ENCODE measurements at places on chromosomes 6 and 20.
A peak's percentile ranks its signal among the peaks of the same experiment; 100 is the strongest.

GRCh38 chr6:127717384-127717783 lies 140.4 kb downstream of the C6orf58 start:
- no peak for DNase-seq

- DNase-seq = no peak
Observed at GRCh38 chr6:163526346-163526745, 111.8 kb downstream of the QKI start.

DNA sequence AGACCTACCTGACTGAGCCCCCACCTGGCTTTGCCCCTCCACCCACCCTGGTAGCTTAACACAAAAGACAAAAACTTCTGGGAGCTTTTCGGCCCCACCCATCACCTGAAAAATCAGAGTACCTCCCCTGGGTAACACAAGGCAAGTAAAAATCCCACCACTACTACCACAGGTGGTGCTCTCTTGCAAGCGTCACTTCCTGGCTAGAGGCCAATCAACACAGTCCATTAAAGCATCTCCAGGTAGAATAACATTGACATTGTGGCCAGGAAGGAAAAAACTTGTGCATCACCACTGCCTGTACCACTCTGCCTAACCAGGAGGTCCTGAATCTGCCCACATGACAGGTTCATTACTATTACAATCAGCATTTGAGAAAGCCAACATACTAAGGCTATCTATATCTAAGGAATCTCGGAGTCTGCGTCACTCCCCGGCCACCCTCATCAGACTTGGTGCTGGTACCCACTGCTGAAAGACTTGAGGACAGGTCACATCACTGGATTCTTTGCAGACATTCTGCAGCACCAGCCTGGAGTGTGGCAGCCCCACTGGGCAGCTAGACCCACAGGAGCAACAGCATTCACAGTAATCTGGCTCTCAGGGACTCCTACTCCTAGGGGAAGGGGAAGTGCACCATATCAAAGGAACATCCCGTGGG lies 125.9 kb downstream of the CDK19 start:
- no peak for DNase-seq

DNA sequence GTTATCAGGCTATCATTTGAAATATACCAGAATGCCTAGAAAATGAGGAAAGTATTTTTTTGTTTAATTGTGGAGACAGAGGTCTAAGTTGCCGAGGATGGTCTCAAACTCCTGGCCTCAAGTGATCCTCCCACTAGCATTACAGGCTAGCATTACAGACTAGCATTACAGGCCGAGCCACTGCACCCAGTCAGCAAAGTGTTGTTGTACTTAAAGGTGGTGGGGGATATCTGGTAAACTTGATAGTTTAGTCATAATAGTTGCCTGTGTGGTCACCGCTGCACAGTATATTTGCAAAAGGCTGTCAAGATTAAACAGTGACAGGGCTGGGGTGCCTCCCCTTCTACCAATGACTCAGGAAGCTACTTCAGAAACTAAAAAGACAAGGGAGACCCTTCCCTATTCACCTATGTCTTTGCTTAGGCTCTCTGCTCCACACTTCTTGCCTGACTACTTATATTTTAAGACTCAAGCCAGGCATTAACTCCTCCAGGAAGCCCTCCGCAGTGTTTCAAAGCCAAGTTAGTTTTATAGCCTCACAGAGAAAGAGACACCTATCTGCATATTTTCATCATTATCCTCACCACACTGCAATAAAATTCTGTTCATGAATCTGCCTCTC lies 3.1 kb upstream of the AKIRIN2 start:
- no peak for DNase-seq

GRCh38 chr6:112802144-112802543 lies 455.0 kb downstream of the RFPL4B start:
- no peak for DNase-seq

DNA sequence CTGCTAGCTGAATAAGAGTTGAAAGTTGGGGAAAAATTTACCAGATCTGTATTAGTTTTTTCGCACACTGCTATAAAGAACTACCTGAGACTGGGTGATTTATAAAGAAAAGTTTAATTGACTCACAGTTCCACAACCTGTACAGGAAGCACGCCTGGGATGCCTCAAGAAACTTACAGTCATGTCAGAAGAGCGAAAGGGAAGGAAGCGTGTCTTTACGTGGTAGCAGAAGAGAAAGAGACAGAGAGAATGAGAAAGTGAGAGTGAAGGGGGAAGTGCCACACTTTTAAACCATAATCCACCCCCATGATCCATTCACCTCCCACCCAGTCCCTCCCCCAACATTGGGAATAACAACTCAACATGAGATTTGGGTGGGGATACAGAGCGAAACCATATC lies 79.6 kb downstream of the KHDC1L start:
- DNase-seq = no peak

DNA sequence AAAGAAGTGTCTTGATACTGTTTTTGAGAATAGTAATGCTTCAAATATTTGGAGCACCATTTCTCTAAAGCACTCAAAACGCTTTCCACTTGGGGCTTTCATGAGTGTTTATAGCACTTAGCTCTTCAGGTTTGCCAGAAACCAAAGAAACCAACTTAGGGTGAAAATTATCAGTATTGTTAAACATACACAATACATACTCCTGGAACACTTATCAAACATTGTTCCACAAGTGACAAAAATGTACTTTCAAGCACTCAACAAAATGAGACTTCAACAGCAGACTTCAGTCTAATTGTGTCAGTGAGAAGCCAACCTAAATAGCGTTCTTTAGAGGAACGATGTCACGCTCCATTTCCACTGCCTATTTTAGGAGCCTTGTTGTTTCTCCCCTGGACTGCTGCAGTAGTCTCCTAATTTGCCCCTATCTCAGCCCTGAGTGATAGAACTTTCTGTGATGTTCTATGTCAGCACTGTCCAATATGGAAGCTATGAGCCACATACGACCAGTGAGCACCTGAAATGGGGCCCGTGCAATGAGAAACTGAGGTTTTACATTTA lies 461.3 kb downstream of the KIF16B start:
- DNase-seq = no peak

DNA sequence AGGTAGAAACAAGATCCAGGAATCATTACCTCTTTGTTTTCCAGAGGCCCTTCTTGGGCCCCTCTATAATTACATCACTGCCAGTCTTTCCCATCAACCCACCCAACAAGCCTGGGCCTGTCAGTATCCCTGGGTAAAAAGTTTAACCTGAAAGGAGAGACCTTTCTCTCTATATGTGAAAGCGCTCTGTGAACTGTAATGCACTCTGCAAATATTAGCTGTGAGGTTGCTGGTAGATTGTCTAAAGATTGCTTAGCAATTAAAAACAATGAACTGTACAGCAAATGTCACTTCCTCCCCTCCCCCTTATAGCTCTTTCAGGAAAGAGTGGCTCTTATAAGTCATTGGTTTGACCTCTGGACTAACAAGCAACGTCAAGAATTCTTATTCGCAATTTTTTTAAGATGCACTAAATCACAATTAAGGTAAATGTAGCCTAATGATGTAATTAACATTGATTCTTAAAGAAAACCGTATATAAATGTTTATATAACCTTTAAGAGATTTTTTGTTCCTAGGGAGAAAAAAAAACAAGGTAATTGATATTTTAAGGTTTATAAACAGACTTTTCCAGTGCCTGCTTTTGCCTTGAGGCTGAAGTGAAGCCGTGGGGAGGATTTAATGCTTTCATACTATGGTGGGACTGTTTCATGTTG lies 18.4 kb downstream of the ECT2L start:
- DNase-seq = no peak

DNA sequence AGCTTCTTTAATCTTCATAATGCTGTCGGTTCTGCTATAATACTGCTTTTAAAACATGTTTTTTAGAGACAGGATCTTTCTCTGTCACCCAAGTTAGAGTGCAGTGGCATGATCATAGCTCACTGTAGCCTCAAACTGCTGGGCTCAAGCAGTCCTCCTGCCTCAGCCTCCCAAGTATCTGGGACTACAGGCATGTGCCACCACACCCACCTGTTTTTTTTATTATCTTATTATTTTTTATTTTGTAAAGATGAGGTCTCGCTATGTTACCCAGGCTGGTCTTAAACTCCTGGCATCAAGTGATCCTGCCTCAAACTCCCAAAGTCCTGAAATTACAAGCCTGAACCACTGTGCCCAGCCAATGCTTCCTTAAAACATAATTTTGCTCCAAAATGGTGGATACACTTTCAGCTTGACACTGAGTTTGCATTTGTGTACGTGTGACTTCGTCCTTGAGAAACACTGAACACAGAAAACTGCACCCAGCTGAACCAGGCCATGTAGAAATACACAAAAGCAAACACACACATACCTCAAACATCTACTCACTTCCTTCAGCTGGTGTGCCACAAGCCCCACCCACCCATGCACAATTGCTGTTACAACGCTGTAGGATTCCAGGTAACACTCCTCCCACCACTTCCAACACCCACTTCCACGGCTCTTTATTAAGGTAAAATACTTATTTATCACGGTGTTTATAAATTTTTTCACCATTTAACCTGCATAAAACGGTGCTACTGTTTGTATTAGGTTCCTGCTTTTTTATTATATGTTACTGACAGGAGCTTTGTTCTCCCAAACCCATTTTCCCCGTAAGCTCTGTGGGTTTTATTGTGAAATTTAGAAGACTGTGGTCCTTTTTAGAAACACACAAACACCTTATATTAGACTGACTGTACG lies 109.1 kb downstream of the TSHZ2 start:
- DNase-seq = no peak

- no peak for DNase-seq
Observed at GRCh38 chr6:44624226-44624625, 236.7 kb downstream of the CDC5L start.

GRCh38 chr20:63750807-63751470 lies 11.4 kb downstream of the SLC2A4RG start:
- peak; percentile 83 for DNase-seq

DNA sequence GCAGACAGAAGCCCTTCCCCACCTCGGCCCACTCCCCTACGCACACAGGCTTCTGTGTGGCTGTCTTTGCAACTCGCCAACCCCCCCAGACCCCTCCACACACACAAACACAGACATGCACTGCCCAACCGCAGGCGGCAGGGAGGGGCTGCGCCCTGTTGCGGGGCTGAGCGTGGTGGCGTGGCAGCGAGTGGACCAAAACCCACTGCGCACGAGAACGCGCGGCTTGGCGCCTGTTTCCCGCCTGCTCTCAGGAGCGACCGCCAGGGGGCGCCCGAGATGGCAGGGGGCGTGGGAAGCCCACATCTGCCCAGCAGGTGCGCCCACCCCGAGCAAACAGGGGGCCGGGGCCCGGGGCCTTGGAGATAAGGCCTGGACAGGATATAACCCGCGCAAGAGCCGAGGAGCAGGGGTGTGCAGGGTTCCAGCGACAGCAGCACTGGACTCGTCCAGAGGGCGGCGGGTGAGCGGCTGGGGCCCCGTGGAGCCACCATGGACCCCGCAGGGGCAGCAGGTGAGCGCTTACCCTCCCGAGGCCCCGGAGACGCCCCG lies at the start of gene RBPJL:
Gene RBPJL, plus strand, starts transcription at position 410 of the 552 bp plus-strand sequence. Its CDS starts 83 bp downstream, at position 493.
- no peak for DNase-seq

DNA sequence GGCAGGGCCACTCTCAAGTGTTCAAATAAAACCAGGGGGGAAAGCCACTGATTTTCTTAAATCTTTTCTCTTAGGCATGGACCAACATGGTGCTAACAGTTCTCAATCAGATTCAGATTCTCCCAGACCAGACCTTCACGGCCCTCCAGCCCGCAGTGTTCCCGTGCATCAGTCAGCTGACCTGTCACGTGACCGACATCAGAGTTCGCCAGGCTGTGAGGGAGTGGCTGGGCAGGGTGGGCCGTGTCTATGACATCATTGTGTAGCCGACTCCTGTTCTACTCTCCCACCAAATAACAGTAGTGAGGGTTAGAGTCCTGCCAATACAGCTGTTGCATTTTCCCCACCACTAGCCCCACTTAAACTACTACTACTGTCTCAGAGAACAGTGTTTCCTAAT lies 41.5 kb upstream of the SMIM28 start:
- no peak for DNase-seq

DNA sequence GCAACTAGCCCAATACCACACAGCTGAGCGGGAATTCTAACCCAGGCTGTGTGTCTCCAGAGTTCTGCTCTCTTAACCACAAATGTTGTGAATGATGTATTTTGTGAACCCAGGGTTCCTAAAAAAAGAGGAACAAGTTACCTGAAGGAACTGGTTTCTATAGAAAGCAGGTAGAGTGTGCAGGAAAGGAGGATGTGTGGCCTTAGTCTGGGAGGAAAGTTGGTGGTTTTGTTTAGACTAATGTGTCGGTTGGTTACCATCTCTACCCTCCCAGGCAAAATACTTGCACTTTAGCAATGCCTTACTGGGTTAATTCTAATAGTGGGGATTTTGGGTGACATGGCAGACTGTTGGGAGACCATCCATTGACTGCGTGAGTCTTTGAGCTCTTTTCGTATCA lies 143.3 kb downstream of the SCP2D1 start:
- no peak for DNase-seq

GRCh38 chr6:54244430-54244829 lies 63.8 kb upstream of the TINAG start:
- no peak for DNase-seq

DNA sequence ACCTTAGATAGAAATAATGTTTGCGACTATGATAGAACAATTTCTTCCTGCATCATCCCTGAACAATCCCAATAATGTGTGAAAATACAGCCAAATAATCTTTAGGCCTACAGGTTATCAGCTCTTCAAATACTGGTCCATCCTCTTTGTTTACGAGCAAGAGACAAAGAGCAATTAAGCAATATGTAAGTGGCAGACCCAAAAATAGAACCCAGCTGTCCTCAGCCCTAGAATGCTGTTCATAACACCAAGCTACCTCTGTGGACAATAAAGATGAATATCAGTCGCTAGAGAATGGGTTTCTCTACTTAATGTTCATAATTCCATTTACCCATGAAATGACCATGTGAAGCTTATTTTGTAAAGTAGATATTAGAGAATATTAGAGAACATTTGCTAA lies 28.4 kb upstream of the OSTM1 start:
- no peak for DNase-seq

DNA sequence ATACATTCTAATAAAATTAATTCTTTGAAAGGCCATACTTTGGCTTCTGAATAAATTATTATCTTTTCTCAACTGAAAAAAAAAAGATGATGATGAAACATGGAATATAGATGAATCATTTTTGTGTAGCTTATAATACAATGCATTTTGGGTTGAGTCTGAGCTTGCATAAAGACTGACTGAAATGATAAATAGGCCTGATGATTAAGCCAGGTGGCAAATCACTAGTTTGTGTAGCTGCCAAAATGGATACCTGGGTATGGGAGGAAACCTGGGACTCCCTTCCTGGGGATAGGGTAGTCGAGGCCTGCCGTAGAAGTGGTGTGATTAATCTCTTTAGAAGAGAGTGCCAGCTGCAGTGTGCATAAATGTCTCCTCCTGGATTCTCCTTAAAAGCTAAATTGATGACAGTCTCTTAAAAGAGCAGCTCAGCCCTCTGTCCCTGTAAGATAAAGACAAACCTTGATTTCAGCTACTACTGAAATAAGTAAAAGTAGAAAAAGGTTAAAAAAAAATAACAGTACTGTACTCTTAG lies 275.1 kb downstream of the GRIK2 start:
- no peak for DNase-seq

- no peak for DNase-seq
Observed at GRCh38 chr6:69422475-69422874, 374.3 kb downstream of the LMBRD1 start.

- DNase-seq = peak; percentile 69
Observed at GRCh38 chr20:8213831-8214587, 81.9 kb downstream of the PLCB1 start.

GRCh38 chr20:3645309-3646066 lies 17.7 kb downstream of the GFRA4 start:
- DNase-seq = no peak

GRCh38 chr6:52992980-52993920 lies 1.8 kb downstream of the GSTA4 start:
- no peak for DNase-seq

All from Jurkat, Clone E6-1 (cell line).